Stimulated activated naive CD4-positive, alpha-beta T cell treated with Interleukin-2 at 50 U/mL for 16 hours (primary cell): ENCODE measurements at places on chromosomes 11 and 22.

DNA sequence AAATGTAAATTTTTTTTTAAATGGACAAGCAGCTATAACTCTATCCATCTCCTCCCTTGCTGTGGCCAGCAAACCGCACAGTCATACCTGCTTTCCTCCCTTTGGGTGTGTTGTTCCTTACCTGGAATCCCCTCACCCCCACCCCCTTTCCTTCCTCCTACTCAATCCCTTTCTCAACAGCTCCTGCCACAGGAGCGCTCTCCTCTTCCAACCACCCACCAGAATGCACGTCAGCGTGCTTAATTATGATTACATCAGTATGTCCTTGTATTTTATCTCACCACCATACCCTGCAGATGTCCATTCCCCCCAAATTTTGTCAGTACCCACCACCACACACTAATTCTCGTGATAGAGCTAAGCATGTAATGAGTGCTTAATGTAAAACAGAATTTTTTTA is 60.9 kb upstream of the LMO2 start:
- no peak for DNase-seq

DNA sequence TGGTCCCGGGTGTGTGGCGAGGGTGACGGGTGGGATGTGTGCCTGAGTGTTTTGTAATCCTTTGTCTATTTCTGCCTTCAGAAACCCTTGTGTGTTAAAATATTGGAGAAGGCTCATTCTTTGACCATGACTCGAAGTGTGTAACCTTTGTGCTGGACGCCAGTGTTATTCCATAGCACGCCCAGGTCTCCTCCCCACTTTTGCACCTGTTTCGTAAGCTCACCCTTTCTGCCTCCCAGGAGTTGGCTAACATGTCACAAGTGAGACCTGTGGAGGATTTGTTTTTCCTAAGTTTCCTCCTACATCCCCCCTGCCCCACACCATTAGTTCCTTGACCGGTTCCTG is 382 bp downstream of the C11orf54 start:
- no peak for DNase-seq

DNA sequence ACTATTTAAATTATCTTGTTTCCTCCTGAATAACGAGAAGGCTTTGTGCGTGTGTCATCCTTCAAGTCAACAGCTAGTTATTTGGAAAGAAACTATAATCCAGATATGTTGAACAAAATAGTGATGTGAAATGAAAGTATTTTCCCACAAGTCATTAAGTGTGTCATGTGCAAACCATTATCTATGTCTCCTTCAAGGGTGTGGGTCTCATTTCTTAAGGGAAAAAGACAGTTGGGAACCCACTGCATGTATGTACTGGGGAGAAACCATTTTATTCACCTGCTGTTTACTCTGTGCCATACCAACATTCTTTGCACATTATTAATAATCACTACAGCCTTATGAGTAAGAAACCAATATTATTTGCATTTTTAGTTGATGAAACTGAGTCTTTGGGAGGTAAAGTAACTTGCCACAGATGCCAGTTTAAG is 145.3 kb upstream of the CTSC start:
- DNase-seq: no peak

DNA sequence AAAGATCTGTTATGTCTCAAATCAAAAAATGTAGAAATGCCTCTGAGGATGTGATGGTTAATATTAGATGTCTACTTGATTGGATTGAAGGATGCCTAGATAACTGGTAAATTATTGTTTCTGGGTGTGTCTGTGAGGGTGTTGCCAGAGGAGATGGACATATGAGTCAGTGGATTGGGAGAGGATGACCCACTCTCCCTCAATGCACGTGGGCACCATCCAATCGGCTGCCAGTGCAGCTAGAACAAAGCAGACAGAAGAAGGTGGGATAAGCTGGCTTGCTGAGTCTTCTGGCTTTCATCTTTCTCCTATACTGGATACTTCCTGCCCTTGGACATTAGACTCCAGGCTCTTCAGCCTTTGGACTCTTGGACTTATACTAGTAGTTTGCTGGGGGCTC is 430.3 kb downstream of the SOX6 start:
- DNase-seq: no peak

DNA sequence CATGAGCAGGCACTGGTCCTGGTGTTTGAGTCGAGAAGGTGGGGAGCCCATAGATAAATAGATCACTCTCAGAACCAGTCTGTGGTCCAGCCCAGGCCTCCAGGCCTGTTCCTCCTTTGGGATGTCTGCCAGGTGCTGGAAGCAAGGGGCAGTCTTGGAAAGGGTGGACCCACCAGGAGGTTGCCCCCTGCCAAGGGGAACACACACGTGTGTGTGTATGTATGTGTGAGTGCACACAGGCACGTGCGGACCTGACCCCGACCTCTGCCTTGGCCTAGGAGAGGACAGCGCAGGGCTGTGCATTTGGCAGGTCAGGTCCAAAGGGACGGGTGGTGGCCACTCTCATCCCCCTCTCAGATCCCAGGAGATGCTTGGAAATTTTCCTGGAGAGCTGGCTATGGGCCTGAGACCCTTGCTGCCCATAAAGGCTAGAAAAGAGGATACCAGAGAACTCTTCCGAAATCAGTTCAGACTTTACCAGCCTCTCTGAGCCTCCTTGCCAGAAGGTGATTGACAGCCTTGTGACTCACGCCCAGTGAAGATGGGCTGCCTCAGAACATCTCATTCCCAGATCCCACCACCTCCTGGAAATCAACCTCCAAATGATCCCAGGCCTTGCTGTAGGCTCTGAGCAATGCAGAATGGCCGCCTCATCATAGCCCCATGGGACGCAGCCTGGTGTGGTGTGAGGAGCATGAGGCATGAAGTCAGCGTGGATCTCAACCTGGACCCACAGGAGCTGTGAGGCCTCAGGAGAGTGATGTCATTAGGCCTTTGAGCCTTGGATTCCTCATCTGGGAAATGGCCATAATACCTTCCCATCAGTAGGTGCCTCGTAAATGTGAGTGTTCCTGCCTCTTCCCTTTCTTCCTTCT is 24.0 kb upstream of the CREB3L1 start:
- DNase-seq: no peak

- DNase-seq: no peak
Observed at GRCh38 chr22:17161991-17162390, 2.9 kb upstream of the HDHD5 start.

DNA sequence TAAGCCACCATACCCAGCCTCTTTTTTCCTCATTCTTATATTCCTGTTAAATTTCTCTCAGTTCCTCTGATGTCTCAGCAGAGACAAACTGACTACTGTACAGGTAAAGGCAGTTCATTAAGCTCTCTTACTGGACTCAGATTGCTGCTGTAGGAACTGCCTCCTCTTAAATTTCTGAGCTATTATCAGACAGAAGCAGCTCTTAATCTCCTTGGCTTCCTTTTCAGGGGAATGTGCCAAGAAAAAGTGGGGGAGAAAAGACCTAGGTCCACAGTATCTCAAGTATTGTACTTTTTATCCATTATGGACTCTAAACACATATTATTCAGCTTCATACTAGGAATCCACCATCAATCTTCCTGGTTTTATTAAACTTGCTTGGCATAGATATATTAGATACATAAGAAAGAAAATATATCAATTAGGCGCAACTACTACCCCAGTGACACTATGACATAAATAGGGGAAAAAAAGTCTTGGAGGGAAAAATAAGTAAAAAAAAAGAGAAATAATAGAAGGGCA is 26.1 kb downstream of the MRTFA start:
- DNase-seq: no peak

DNA sequence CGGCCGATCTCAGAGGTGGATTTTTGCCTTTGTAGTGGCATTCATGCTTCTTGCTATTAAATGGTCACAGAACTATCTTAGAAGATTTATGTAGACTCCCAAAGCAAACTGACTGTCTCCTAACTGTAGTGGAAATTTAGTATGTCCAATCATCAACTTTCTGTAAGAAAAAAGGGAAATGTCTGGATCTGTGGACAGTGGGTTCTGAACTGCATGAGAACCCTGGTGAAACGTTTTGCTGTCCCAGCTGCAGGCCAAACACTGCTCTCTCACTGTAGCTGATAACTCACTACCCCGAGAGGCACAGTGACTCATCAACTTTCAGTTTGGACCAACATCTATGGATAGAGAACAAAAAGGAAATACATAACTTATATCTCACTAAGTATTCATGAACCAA is 387.1 kb downstream of the SOX6 start:
- DNase-seq: no peak

DNA sequence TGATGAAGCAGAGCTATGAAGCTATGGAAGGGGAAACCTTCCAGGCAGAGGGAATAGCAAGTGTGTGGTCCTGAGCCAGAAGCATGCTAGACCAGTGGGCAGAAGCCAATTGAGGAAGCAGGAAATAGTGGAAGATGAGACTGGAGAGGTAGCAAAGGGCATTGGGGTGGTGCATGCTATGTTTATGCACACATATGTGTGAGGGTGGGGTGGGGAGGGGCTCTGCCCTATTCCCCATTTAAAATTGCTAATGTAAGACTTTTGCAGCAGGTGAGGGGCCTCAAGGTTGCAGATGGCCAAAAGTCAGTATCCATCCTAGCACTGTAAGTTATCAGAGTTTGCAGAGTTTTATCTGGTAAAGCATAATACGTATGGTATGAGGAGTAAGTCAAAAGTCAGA is 626.6 kb upstream of the KIRREL3 start:
- no peak for DNase-seq

GRCh38 chr11:10440401-10440800 is 14.7 kb upstream of the AMPD3 start:
- no peak for DNase-seq

GRCh38 chr11:128498721-128499245 is 88.6 kb downstream of the ETS1 start:
- no peak for DNase-seq

DNA sequence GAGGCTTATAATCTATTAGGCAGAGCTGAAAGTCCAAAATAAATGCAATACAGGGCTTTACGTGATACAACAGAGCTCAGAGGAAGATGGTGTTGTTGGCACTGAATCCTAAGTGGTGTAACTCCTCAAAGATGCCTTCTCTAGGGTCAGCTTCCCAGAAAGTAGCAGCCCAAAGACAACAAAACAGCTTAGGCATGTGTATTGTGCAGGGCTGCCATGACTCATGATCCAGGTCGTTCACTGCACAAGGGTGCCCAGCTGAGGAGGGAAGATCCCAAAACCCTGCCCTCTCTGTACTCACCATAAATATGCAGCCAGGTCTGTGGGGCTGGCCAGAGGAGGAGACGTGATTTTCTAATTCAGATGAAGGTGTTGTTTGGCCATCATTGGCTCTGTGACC is 59.4 kb upstream of the NNMT start:
- DNase-seq: no peak

DNA sequence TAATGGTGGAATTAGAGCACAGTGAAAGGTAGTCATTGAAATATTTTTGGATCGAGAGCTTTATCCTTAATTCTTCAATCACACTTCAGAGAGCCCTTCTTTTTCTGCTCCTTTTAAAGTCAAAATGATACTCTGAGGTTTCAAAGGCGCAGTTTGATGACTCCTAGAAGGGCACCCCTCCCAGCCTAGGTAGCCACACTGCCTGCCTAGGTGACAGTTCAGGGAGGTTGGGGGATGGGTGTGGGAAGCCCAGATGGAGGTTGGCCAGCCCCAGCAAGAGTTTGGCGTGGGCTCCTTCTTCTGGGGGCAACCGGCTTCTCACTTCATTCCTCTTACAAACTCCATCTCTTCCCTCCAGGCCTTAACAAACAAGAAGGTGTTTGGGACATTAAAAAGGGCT is 28.6 kb upstream of the PHF21A start:
- no peak for DNase-seq

DNA sequence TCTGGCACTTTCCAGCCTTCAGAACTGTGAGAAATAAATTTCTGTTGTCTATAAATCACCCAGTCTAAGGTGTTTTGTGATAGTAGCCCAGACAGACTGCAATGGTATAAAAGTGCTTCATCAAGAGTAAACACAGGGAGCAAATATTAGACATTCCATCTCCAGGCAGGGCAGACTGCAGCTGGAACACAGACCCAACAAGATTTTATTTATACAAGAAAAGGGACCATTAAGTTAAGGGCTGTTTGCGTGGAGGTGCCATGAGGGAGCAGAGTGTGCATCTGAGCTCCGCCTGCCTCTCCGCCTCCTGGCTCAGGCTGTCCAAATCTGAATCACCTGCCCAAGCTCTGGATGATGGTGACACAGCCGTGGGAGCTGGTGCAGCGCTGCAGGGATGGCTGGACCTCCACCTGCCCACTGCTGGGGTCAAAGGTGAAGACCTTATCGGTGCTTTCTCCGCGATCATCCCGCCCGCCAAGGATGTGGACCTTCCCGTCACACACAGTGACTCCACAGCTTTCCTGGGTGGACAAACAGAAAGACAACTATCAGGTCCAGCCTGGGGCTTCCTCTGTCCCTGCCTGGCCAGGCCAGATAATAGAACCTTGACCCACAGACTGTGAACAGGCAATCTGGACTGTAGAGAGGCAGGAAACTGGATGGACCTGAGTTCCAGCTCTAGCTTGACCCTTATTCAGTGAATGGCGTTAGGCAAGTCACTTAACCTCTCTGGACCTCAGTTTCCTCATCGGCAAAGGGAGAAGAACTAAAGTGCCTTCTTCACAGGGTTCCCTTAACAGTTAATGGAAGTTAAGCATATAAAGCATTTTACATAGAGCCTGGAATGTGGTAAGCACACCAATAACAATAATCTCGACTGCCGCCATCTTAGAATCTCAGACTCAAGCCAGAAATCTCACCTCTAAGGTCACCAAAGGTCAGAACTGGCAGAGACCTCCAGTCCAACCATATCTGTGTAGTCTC is 10.5 kb downstream of the KLHL35 start:
- no peak for DNase-seq

DNA sequence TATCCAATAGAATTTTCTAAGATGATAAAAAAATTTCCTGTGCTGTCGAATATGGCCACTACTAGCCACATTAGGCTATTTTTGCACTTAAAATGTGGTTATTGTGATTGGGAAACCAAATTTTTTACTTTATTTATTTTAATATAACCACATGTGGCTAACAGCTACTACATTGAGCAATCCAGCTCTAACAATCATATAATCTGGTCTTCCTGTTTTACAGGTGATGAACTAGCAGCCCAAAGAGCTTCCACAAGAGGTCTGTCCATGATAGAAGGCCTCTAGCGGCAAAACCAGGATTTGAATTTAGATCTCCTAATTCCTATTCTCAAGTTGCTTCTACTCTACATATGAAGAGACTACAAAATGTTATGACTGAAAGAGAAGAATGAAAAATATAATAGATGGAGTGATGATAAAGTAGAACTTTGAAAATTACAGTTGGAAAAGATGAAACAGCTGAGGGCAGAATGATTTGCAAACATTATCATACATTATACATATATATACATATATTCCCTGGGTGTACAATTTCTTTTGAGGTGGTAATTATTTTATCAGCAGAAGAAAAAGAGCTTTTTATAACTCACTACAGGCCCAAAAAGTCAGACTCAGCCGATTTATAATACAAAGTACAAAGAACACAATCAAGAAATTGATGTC is 363.5 kb upstream of the PITPNB start:
- DNase-seq: no peak
